ENCODE measurements at places on chromosomes 11 and 22.

DNA sequence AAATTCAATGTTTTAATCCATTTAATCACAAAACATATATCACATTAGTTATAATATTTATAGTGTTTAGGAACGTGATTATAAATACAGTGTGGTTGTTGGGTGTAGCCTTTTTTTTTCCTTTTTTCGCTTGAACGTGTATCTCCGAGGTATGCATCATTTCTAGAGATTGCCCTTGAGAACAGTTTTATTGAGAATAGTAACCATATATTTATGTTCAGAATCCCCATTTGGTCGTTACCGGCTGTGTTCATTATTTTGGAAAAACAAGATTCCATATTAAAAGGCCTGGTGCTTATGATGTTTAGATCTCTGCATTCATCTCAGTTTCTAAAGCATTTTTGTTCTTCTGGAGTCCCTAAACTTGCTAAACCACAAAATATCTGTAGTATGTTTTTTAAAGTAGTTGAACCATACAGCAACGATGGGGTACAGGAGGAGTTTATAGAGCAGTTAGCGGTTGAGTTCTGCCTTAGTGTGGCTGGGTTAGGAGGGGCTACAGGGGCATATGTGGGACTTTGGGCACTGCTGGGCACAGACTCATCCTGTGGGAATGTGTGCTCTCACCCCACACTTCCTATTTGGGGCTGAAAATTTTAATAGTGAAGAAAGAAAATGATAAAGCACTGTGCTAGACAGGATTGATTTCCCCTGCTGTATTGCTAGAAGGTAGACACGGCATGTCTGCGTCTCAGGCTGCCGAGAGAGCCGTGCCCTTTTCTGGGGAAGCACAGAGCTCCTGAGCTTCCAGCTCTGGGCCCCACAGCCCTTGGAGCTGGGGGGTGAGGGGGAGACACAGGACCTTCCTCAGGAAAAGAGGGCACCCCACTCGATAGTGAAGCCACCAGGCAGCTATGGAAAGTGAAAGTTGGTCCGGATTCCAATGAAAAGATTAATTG lies 81.5 kb upstream of the PPARA start:
- DNase-seq, result no peak

- no peak for DNase-seq
Measured at GRCh38 chr11:29166306-29166705, 850.5 kb downstream of the KCNA4 start.

DNA sequence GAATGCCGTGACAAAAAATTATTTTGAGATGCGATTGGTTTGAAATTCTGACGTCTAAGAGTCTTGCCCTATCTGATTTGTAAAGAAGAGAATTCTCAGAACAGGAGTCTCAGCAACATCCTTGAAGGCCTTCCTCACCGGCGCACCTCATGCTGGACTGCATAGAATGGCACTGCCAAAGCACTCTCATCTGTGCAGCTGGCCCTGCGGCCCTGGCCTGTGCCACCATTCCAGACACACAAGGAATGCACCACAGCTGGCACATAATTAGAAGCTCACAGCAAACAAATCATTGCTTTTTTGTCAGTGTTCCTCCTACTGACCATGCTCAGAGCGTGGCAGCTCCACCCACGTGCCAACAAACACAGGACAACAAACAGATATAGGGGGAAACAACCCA lies 166.0 kb downstream of the KIRREL3 start:
- DNase-seq, result no peak

DNA sequence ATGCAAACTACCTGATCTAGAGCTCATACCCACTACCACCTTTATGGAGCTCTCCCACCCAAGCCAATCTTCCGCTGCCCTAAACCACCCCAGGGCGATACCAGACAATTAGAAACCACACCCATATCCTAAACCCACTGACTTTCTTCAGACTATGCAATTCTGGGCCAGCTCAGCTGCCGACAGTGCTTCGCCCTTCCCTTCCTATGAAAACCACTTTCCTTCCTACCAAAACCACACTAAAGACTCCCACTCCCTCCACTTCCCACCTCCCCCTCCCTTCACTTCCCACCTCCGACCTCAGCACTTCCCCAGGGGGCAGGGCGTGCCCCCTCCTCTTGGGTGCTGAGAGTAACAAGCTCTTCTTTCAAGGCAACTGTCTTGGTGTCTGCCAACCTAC lies 25.1 kb downstream of the B3GAT1 start:
- DNase-seq, result no peak

GRCh38 chr22:37544955-37545702 lies 15.2 kb upstream of the CDC42EP1 start:
- peak; percentile 65 for DNase-seq

GRCh38 chr22:27571463-27572277 lies 229.9 kb downstream of the MN1 start:
- DNase-seq, result no peak

DNA sequence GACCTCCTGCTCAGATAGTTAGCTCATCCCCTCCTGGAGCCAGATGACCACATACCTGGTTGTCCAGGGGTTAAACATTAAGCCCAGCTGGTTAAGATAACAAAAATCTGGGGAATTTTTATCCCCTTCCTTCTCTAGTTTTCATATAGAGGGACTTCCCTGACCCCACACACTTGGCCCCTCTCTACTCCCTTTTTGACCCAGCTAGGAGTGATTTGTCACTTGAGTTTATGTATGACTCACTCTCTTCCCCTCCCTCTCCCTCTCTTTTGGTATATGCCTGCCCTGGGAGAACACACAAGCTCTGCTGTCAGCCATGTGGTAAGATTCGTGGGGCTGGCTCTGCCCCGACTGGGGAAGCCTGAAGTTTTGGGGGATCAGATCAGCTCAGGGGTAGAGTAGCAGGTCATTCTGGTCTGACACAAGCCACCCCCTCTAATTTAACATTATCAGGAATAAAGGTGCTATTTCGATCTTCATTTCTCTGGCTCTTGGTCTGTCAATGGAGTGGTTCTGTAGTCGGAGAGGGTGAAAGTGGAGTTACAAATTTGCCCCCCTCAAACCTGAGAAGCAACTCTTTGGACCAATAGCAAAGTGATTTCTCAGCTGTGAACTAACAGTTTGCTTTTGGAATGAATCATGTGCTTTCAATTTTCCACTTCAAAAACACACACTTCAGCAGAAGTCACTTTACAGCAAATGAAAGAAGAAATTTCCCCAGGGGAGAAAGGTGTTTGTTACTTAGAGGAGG lies 415.3 kb upstream of the CADM1 start:
- no peak for DNase-seq

- no peak for DNase-seq
Measured at GRCh38 chr11:77055101-77055561, 11.6 kb upstream of the CAPN5 start.

DNA sequence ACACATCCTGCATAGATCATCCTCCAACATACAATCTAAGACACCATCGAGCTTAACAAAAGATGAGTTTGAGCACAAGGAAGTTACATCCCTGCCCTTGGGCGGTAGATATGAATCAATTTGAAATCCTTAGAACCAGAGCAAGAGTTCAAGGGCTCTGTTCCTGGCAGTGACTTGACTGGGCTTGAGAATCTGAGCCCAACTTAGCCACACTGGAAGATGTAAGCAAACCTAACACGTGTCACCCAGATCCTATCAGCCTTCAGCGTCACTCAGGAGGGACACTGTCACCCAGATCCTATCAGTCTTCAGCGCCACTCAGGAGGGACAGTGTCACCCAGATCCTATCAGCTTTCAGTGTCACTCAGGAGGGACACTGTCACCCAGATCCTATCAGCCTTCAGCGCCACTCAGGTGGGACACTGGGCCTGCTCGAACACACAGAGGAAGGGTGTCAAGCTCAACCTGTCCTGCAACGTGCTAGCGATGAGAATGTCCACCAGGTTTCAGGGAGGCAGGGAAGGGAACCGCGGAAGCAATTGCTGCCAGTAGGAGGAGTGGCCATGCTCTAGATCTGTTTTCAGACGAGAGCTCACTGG lies 32.8 kb upstream of the CTSD start:
- no peak for DNase-seq

All from T1000 (cell line).